NCI-H146 (cell line): ENCODE measurements at places on chromosomes 12 and 14.
A peak's percentile ranks its signal among the peaks of the same experiment; 100 is the strongest.

DNA sequence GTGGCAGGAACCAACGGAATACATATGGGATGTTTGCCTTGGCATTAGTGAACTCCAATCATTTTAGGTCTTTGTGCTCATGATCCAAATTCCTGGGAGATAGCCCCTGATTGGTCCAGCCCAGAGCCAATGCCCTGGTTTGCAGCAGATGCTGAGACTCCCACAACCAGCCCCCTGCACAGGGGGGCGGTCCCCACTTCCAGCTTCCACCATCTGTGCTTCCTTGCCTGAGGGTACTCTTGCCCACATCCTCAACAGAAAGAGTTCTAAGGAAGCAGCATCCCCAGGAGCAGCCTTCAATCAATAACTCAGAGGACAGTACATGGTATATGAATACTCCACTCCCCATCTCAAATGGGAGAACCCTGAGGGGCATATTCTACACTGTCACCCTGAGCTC lies 39.7 kb upstream of the FICD start:
- no peak for DNase-seq

DNA sequence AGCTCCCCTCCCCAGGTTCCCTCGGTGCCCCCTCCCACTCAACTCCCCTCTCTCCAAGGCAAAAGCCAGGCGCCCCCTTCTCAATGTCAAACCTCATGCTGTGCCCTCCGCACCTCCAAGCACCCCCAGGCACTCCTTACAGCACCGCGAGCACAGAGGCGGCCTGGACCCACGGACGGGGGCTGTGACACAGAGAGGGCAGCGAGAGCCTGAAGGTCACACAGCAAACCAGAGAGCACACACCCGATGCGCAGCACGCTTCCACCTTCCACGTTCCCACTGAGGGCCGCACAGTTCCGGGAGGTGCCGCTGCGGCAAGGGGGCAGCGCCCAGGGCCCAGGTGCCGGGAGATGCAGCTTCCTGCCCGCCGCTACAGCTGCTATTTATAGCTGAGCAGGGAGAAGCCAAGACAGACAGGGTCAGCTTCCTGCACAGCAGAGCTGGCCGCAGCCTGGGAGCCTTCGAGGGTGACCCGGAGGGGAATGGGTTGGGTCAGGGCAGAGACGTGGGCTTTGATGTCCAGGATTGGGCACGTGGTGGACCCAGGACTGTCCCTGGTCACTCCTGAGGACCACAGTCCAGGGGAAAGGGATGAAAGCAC lies 12.9 kb downstream of the NCOR2 start:
- DNase-seq = no peak

DNA sequence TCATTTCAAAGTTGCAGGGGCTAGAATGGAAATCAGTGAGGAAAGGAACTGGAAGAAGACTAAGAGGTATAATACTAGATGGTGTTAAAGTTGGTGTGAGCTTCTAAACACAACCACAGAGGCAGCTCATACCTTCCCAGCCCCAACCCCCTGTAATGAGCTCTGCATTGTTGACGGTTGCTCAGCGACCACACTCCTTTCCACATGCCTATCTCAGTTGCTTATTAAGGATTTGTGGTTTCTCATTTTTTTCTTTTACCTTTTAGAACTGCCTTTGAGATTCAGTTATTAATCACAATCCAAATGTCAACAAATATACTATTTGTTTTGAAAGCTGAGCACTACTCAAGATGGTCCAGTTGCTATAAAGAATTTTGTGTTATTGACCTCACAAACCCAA lies 62.1 kb upstream of the KIF21A start:
- DNase-seq = no peak

DNA sequence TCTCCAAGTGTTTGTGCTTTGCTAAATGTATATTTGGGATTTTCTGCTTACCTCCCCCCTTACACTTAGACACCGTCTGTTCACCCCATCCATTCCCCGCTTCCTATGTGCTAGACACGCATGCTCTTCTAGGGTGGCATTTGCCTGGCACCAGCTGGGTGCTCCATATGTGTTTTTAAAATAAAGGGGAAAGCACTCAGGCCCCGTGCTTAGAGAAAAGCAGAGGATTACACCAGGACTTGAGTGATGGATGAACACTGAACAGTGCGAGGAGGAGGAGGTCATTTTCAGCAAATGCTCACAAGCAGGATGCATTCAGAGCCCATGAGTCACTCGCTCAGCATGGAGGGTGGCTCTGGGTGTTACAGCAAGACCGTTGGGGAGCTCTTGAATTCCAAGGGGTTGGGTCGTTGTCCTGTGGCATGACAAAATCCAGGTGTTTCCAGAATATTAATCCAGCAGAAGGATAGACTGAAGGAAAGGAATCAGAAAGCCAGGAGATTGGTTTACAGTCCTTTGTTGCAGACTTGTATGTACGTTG lies 2.9 kb upstream of the BDKRB1 start:
- no peak for DNase-seq

- DNase-seq = no peak
Measured at GRCh38 chr14:24335461-24336171, 745 bp upstream of the ADCY4 start.

DNA sequence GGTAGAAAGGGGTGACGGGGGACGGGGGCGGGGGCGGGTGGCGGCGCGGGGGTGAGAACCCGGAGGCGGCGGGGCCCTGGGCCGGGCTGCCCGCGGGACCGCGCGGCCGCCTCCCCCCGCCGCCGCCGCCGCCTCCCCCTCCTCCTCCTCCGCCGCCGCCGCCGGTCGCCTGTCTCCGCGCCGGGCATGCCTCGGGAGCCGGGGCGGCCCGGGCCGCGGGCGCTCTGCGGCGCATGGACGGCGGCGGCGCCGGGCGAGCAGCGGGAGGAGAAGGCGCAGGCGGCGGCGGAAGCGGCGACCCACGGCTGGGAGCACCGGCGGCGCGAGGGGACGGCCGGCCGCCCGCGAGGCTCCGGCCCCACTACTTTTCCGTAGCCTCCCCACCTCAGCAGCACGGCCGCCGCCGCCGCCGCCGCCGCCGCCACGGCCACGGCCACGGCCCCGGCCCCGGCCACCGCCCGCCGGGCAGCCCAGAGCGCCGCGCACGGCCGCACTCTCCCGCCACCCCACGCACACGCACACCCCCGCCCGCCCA lies at the start of gene NPAS3:
Gene NPAS3 (plus strand): TSS at position 161 of the 535 bp plus-strand sequence.
- peak; percentile 16 for DNase-seq
